Stimulated activated CD4-positive, alpha-beta T cell treated with anti-CD3 and anti-CD28 coated beads, Interleukin-1b, Interleukin-23, amount 100 ng/mL, for 1 hour (primary cell): ENCODE measurements at places on chromosomes 12 and 14.
A peak's percentile ranks its signal among the peaks of the same experiment; 100 is the strongest.

DNA sequence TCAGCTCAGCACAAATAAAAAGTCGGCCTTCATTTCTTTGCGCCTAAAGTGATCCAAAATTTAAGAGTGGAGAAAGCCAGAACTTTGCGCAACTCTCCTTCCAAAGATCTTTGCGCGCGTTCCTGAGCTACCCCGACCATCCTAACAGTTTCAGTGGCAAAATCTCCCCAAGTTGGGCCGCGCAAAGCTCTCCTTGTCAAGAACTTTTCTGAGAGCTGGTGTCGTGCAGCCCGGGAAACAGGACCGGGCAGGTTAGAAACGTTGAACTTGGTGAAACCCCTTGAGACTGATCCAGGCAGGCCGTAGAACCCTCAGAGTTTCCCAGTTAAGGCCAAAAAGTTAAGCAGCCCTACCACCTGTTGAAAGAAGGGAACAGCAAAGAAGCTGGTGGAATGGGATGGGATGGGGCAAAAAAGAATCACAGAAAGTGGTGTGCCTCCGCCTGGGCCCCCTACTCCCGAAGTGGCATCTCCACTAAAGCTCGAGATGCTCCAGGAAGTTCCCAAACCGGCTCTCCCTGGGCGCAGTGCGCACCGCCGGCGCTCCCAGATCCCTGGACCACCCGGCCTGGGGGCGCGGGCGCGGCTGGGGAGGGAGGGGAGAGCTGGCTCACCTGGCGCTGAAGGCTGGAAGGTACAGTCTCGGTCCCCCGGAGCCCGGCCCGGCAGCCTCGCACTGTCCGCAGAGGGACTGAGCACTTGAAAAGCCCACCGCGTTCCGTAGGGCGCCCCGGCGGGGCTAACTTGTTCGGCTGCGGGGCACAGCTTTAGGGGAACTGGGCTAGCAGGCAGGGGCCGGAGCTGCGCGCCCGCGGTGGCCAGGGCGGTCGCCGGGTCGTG is 768 bp downstream of the DBX2 start:
- no peak for DNase-seq

DNA sequence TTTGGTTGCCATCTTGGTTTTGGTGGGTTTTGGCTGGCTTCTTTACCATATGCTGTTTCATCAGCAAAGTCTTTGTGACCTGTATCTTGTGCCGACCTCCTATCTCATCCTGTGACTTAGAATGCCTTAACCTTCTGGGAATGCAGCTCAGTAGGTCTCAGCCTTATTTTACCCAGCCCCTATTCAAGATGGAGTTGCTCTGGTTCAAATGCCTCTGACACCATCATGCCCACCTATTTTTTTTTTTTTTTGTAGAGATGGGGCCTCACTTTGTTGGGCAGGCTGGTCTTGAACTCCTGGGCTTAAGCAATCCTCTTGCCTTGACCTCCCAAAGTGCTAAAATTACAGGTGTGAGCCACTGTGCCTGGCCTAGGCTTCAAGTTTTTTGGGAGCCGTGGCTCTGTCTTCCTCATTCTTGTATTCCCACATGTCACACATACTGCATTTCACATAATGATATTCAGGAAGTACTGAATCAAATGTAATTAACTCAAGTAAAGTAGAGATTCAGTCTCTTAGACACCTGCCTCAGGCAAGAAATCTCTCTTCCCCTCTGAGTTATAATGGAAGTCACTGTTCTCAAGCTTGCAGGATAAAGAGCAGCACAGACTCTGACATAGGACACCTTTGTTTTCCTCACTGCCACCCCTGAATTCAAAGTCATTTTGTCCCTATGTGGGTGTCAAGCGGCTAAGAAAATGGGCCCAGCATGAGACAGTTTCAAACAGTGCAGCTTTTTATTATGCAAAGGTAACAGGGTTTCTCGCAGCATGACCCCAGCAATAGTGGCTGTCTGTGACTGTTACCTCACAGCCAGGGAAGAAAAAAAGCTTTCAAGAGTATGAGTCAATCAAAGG is 159.0 kb downstream of the PTPN11 start:
- no peak for DNase-seq

DNA sequence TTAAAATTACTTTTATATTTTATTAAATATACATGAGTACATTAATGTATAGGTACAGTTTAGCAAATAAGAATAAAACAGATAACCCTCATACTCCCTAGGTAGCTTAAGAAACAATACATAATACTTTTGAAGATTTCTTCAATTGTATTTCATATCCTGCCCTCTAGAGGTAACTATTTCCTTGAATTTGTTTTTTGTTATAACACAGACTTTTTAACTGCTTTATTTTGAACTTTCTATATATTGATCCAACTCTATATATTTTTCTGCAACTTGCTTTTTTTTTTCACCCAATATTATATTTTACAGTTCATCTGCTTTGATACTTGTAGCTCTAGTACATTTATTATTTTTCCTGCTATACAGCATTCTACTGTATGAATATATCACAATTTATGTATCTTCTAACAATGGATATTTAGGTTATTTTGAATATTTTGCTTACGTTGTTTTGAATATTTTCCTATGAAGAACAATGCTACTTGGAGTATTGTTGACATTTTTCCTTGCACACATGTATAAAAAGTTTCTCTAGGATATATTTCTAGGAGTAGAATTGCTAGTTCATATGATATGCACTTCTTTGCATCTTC is 72.8 kb upstream of the ABCD2 start:
- no peak for DNase-seq

DNA sequence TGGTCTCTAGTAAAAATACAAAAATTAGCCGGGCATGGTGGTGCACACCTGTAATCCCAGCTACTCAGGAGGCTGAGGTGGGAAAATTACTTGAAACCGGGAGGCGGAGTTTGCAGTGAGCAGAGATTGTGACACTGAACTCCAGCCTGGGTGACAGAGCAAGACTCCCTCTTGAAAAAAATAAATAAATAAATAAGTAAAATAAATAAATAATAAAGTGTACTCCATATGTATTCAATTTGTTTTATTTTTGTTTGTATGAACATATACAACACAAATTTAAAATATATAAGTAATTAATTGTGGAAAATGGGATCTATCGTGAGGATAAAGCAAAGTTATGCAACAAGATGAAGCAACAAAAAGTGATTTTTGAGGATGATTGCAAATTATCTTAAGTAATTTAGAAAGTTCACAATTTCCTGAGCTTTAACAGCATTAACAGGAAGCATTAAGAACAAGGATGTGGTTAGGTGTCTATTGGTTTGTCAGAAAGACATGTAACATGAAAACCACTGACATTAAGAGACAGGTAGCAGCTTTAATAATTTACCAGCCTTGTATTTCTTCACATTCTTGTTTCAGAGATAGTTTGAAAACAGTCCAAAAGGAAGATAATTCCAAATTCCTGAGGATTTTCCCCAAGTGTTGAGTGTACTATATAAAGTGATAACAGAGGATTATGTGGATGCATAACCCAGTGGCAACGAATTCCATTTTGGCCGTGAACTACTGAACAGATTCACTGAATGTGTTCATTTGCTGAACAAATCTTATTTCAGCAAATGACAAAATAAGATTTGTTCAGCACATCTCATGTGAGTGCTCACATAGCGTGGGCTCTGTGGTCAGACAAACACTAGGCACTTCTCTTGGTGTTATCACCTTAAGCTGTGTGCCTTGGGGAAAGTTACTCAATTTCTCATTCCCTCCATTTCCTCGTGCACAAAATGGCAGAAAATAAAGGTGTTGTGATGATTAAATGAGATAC is 68.6 kb upstream of the RESF1 start:
- DNase-seq: no peak

- no peak for DNase-seq
These were observed 484 bp downstream of the MIS18BP1 start for GRCh38 chr14:45252366-45253069.

DNA sequence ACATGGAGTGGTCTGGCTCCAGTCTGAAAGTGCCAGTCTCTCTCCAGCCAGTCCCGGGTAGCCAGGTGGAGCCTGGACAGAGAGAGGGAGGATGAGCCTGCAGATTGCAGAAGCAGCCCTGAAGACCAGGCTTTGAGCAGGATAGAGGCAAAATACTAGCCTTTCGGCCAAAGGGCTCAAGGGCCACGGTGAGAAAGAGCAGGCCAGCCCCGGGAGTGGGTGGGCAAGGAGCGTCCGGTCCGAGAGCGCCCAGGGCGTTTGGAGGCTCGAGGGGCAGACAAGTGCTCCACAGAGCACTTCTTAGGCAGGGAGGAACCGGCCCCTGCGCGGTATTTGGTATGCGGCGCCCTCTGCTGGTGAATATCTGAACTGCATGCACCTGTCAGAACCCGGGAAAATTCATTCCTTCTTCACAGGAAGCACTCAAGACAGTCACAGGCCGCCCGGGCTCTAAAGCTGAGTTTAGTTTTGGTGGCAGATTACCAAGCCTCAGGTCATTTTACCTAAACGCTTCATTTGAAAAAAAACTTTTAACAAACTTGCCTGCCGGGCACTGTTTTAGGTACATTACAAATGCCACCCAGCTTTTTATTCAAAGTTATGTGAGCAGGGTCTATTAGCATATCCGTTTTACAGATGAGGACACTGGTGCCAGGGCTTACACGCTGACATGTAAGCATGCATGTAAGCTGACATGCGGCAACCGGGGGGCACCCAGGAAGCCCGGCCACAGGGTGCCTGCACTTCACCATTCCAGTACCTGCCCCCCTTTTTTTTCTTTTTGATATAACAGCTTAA is 21.0 kb upstream of the PSMC1 start:
- DNase-seq: no peak

DNA sequence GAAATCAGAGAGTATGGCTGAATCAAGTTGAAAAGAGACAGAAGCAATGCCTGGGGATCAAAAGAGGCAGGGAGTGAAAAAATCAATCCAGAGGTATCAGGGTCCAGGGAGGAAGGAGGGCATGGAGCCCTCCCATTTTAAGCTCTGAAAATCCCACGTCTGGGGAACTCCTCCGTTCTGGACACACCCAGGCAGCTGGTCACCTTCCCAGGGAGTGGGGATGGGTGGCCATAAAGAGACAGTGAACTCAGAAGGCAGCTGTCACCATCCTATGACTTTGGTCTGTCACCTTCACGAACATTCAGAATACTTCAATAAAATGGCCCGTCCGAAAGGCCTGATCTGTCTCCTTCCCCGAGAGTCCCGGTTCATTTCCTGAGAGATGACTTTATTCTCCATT is 71.6 kb downstream of the MAP1LC3B2 start:
- no peak for DNase-seq

- DNase-seq: no peak
These were observed 424.1 kb downstream of the PCNX1 start for GRCh38 chr14:71331403-71331802.

GRCh38 chr12:92827836-92828431 is 101.2 kb downstream of the EEA1 start:
- DNase-seq: no peak

DNA sequence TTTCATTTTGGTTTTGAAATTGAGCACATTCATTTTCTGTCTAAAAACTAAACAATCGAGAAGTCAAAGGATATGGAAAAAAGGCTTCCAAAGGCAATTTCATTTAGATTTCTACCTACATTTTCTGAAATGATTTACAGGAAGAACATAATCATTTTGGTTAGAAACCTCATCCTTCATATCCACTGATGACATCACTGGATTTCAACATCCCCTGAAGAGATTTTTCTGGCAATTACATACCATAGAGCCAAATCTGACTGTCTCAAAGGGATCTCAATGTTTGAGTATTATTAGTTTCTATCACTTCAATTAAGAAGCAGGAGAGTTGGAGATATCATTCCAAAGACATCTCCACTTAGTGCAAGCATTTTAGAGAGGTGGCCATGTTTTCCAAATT is 137.8 kb downstream of the TTC7B start:
- no peak for DNase-seq

DNA sequence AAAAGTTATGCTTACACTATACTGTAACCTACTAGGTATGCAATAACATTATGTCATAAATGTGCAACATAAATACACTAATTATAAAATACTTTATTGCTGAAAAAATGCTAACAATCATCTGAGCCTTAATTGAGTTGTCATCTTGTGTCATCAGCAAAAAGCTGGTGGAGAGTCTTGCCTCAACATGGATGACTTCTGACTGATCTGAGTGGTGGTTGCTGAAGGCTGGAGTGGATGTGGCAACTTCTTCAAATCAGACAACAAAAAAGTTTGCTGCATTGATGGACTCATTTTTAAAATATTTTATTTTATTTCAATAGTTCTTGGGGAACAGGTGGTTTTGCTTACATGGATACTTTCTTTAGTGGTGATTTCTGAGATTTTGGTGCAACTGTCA is 93.9 kb upstream of the AMN1 start:
- DNase-seq: no peak

GRCh38 chr14:96711559-96712267 is 85.5 kb upstream of the VRK1 start:
- DNase-seq: no peak

DNA sequence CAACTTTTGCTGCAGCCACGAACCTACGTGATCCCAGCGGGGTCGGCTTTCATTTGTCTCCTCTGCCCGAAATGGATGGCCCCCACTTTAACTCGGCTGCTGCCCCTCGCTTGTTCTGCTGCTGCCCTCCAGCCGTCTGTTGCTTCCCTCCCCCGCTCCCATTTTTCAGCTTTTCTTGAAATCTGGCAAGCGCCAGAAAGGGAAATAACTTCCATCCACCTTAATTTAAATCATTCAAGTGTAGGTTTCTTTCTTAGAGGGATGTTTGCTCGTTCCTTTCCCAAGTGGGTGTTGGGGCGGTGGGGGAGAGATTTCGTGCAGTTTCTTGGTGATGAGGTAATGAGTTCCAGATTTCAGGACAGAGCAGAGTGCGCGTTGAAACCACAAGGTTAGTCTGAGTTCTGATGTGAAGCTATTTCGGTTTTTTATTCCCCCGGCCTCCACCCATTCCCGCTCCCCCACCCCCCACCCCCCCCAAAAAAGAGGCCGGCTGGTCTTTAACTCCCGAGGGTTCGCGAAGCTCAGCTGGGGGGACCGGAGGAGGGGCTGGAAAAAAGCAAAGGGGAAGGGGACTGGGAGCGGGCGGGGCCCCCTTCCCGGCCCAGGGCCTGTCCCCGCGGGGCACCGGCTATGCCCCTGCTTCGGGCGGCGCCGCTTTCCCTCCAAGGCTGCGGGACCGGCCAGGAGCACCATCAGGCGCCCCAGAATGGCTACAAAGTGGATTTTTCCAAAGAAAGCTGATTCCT is 2.2 kb upstream of the ZFP36L1 start:
- no peak for DNase-seq

GRCh38 chr12:118089782-118090181 is 14.0 kb downstream of the VSIG10 start:
- no peak for DNase-seq

- DNase-seq: no peak
These were observed 524.1 kb upstream of the FBXO33 start for GRCh38 chr14:39956372-39956771.

DNA sequence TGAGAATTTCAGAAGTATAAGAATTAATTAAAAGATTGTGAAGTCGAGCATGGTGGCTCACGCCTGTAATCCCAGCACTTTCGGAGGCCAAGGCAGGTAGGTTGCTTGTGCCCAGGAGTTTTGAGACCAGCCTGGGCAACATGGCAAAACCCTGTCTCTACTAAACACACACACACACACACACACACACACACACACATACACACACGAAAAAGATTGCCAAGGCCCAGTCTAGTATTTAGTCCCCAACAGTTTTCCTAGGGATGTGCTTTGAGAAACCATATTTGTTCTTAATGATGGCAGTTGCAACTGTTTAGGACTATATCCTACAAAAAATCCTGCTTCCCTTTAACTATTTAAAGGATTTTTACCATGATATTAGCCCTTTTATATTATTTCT is 6.0 kb downstream of the TBK1 start:
- DNase-seq: no peak

GRCh38 chr12:31736472-31736871 is 7.7 kb upstream of the AMN1 start:
- DNase-seq: peak; percentile 36
